SK-N-SH treated with all-trans-retinoic acid at 6 μM for 48 hours (cell line): ENCODE measurements at places on chromosomes 13 and 19.

GRCh38 chr13:97275776-97276501, 53.8 kb downstream of the MBNL2 start:
- peak; percentile 29 for ATAC-seq

DNA sequence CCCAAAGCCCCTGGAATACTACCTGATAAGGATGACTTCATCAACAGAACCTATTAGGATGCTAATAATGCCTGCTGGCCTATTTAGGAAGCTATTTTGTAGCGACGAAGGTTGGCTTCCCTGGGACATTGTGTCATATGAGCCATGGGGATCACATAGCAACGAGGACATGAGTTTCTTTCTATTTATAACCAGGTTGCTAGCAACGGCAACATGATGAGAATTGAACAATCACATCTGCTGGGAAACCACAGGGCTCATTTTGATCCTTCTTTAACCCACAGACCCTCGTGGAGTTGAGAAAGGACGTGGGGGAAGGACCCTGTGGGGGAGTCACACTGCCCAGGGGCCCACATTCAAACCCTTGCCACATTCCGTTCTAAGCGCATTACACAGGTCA, 172.2 kb downstream of the COL4A1 start:
- no peak for ATAC-seq

DNA sequence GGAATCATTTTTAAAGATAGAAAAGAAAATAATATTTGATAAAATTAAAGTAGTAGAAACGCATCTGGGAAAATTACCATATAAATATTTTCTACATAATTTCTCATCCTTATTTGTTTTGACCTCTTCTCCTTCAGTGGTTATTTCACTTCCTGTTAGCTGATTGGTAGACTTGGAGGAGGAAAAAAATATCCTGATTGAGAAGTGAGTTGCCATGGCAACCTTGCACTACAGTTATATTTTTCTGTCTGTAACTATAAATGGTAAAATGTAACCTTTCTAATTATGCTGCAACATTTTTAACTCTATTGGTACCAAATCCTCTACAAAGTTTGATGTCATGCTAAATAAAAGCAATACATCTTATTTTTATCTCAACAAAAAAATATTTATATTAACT, 45.2 kb downstream of the SCEL start:
- no peak for ATAC-seq

- peak; percentile 90 for ATAC-seq
Observed at GRCh38 chr13:45799451-45799850, 52.1 kb downstream of the SIAH3 start.
